ENCODE measurements at places on chromosomes 13 and 19.

- DNase-seq, result no peak
Measured at GRCh38 chr19:18428173-18428786, 9.1 kb downstream of the SSBP4 start.

- DNase-seq, result no peak
Measured at GRCh38 chr13:37613236-37613635, 14.7 kb upstream of the POSTN start.

- no peak for DNase-seq
Measured at GRCh38 chr13:65026505-65026904, 2203.6 kb downstream of the PCDH9 start.

- DNase-seq, result no peak
Measured at GRCh38 chr13:105016266-105016665, 1519.2 kb downstream of the EFNB2 start.
